ENCODE measurements at places on chromosomes 6 and 20.

DNA sequence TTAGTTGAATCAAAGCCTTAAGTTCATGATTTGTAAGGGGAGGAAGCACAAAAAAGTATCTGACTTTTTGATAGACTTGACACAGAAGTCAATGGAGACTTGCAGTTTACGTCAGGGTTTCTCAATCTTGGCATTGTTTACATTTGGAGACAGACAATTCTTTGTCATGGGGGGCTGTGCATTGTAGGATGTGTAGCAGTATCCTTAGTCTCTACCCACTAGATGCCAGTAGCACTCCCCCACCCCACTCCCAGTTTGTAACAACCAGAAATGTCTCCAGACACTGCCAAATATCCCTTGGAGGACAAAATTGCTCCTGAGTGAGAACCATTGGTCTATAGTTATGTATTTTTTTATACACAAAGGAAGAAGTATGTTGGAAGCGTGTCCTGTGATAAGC is 434.1 kb downstream of the RFPL4B start:
- DNase-seq, result no peak

- no peak for DNase-seq
Measured at GRCh38 chr20:59008715-59009336, 1.8 kb upstream of the CTSZ start.

DNA sequence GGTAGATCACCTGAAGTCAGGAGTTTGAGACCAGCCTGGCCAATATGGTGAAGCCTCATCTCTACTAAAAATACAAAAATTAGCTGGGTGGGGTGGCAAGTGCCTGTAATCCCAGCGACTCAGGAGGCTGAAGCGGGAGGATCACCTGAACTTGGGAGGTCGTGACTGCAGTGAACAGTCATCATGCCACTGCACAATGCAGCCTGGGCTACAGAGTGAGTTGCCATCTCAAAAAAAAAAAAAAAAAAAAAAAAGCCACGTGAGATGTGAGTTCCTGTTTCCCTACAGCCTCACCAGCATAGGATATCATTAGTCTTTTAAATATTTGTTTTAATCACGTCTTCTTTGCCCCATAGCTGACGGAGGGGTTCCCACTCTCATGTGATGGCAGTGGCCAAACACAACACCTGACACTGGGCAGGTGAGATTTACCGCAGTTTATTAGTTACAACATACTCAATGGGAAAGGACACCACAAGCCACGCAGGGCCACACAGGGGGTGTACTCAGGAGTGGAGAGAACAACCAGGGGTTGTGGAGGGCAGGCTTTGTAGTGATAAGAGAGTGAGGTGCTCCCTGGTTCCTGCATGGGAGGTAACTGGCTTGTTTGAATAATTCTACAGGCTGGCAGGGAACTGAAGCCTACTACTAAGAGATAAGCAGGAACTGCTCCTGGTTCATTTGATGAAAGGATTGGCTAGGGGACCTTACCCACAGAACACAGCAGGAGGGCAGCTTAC is 4.6 kb upstream of the LZTS3 start:
- no peak for DNase-seq

DNA sequence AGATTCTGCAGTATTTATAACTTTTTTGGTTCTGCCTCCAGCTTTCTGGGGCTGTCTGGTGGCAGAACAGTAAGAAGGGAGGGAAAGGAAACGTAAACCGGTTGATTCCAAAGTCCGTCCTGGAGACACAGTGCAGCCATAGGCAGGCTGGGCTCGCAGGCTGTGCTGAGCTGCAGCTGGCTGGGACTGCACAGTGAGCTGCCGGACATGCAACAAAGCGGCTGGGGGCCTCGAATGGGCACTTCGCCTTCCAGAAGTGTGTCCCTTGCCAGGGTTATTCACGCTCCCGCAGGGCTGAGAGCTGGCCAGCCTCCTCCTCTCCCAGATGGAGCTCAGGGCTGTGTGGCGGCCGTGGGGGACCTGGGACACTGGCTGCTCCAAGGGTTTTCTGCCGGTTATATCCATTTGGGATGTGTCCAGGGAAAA is 78.1 kb upstream of the CD93 start:
- no peak for DNase-seq

DNA sequence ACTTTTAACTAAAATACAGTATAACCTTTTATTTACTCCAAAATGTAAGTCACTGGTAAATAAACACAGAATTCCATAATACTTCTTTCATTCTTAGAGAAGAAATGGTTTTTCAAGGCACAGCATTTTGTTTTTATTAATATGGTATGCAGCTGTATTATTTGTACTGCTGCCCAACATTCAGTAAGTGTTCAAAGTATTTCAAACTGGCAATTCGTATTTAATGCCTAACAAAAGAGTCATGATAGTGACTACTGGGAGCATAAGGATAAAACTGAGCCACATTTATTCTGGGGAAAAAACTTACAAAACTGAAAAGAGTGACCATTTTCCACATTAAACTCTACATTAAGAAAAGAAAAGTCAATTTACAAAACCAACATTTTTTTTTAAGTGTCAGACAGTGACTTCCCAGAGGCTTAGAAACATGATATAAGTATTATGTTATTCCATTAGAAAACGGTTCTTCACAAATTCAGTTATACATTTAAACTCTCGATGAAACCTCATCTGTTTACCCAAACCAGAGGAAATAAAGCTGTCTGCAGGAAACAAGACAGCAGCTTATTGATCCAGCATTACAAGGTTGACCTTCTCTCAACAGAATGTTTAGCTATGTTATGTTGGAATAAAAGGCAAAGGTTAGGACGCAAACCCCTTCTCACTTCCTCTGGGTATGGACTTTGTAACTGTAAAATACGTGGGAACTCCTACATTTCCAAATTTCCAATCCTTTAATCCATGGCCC is 24.3 kb downstream of the EPB41L2 start:
- no peak for DNase-seq

DNA sequence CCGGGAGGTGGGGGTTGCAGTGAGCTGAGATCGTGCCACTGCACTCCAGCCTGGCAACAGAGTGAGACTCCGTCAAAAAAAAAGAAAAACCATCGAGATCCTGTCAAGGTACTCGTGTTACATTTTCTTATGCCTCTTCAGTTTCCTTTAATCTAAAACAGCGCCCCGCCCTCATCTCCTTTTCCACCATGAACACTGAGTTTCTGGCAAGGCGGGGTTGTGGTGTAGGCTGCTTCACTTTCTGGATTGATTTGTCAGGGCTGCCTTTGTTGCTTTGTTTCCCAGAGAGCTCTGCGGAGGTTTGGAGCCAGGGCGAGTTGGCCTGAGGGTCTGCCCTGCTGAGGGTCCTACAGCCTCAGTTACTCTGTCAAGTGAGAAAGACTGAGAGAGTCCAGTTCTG is 8.9 kb downstream of the ITPR3 start:
- DNase-seq, result no peak

DNA sequence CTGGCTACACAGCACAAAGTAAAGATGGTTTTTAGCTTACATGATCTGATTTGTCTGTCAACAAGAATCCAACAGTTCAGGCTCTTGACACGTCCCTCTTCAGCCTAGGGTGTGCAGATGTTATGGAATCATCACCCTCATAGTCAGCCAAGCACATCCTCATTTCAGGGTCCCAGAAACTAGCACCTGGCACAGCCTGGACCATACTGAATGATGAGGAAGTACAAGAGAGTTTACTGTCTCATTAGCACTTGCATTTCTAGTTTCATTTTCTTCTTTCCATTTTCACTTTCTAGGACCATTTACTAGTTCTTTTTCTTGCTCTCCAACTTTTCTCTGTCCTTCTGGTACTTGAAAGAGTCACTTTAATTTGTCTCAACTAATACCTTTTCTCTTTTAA is 6.5 kb downstream of the RIPOR2 start:
- DNase-seq, result no peak

- no peak for DNase-seq
Measured at GRCh38 chr6:150566486-150566885, 33.2 kb upstream of the PLEKHG1 start.

DNA sequence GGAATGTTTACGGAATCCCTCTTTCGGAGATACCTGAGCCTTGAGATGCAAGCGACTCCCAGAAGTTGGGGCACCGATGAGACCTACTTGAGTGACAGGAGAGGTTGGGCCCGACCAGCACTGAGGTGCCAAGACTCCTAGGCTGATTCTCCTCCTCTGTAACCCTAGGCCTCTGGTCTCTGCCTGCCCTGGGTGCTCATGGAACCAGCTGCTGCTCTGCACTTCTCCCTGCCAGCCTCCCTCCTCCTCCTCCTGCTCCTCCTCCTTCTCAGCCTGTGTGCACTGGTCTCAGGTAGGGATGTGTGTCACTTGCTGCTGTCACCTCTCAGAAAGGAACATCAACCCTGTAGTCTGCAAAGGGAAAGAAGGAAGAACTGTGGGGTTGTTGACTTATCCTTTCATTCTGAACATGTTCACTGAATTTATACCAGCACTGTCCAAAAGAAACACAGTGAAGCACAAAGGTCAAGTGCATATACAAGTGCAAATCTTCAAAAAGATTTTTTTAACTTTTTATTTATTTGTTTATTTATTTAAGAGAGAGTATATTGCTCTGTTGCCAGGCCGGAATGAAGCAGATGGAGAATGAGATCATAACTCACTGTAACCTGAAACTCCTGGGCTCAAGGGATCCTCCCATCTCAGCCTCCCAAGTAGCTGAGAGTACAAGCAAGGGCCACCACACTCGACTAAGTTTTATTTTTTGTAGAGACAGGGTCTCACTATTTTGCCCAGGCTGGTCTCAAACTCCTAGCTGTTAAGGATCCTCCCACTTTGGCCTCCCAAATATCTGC is 913 bp downstream of the BTN2A2 start:
- DNase-seq, result no peak

DNA sequence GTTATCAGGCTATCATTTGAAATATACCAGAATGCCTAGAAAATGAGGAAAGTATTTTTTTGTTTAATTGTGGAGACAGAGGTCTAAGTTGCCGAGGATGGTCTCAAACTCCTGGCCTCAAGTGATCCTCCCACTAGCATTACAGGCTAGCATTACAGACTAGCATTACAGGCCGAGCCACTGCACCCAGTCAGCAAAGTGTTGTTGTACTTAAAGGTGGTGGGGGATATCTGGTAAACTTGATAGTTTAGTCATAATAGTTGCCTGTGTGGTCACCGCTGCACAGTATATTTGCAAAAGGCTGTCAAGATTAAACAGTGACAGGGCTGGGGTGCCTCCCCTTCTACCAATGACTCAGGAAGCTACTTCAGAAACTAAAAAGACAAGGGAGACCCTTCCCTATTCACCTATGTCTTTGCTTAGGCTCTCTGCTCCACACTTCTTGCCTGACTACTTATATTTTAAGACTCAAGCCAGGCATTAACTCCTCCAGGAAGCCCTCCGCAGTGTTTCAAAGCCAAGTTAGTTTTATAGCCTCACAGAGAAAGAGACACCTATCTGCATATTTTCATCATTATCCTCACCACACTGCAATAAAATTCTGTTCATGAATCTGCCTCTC is 3.1 kb upstream of the AKIRIN2 start:
- no peak for DNase-seq

GRCh38 chr6:48032151-48032550 is 78.8 kb downstream of the PTCHD4 start:
- DNase-seq, result no peak

Data from NCI-H1417 treated with DMSO at 0.1 percent for 48 hours (cell line).